ENCODE measurements at places on chromosomes 5 and 9.

DNA sequence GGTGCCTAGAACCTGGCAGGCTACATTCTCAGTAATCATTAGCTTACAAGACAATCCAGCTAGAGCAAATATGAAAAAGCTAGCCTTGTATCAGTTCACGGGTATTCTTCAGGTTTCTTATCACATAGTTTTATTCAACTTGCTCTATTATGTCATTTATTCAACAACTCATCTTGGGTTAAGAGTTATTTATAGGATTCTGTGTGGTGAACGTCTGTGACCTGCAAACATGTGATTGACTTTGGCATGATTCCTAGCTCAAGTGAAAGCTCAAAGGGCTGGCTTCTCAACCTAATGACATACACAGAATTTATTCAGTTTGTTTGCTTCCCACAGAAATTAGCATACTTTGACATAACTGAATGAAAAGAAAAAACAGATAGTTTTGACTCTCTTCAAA lies 173.1 kb downstream of the PLPPR1 start:
- DNase-seq, result no peak

DNA sequence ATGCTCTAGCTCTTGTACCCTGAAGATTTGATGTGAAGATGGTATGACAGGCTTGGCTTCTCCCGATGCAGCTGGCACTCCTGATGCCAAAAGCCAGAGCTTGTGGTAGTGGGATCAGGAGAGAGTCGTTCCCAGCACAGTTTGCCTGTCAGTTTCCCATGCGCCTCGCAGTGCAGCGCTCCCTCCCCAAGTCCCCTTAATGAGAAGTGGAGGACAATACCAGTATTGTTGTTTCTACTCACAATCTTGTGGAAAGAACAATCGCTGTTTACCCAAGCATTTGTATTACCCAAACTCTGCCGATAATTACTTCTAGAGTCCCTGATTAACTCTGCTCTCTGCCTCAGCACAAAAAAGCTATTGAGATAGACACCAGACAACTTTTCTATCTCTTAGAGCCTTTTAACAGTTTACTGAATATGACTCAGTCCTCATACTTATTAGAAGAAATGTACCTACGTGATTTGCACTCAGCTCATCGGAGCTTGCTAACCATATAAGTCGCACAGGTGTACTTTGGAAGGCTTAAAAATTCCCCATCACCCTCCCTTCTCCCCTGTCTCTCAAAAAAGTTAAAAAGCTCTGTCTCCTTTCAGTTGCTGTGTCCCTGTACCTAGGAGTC lies 283.2 kb upstream of the TMEM161B start:
- DNase-seq, result no peak

- no peak for DNase-seq
Observed at GRCh38 chr5:168147106-168147505, 144.3 kb upstream of the WWC1 start.

GRCh38 chr9:112121633-112122032 lies 53.5 kb downstream of the SUSD1 start:
- no peak for DNase-seq

- no peak for DNase-seq
Observed at GRCh38 chr9:86541014-86541570, 186.9 kb upstream of the TUT7 start.

DNA sequence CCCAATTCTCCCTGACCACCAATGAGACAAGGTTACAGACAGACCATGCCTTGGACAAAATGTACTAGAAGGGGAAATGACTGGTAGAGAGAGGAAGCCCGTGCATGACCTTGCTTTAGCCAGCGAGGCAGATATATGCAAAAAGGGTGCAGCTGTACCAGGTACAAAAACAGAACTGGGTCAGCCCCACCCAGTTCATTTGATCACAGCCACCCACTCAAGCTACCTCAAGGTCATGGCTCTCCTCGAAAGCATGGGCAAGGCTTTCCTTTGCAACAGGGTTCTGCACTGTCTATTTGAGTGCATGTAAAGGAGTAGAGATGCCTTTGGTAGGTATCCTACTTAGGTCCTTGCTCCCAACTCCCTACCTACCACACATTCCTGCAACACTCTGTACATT lies 33.3 kb downstream of the TLE1 start:
- DNase-seq, result no peak

DNA sequence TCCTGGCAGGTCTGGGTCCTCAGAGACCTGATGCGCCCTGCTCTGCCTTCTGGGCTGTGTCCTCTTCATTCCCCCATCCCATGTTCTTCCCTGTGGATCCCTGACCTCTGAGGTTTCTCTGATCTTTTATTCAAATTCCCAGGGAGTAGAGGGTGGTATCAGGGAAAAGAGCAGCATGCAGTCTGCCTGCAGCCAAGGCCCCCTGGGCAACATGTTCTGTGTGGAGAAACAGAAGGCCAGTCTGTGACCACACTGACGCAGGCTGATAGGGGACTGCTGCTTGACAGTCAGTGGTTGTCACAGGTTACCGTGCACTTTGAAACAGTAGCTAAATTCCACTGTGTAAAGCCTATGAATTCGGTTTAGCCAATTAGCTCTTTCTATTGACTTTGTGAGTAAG lies 156.6 kb upstream of the IRX2 start:
- no peak for DNase-seq

DNA sequence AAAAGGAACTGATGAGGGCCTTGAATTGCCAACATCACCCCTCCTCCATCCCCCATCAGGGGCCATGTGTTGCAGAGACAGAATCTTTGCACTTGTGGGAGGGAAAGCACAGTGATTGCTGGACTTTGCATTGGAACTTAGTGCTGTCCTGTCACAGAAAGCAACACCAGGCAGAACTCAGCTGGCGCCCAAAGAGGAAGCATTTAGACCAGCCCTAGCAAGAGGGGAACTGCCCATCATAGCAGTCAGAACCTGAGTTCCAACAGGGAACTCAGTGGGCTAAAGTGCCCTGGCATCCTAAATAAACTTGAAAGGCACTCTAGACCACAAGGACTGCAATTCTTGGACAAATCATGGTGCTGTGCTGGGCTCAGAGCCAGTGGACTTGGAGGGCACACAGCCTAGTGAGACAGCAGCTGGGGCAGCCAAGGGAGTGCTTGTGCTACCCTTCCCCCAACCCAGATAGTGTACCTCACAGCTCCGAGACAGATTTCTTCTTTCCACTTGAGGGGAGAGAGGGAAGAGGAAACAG lies 128.1 kb downstream of the ACTL7B start:
- no peak for DNase-seq

- no peak for DNase-seq
Observed at GRCh38 chr9:74589576-74589975, 92.4 kb downstream of the RORB start.

DNA sequence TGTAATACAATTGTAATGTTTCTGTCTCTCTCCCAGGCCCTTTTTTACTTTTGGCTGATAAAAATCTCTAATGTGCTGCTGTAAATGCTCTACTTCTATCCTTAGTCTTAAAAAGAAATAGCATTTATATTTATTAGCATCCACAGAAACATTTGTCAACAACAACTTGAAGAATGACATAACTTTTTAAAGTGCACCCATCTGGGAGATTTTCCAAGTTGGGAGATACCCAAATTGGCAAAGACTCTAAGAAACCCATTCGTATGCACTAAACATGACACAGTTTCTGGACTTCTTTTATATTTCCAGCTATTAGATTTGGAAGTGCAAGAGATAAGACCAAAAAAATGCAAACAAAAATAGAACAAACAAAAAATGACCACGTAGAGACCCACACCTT lies 2287.4 kb upstream of the WWC1 start:
- no peak for DNase-seq

GRCh38 chr5:180289433-180289832 lies 2.5 kb downstream of the MAPK9 start:
- DNase-seq, result no peak

DNA sequence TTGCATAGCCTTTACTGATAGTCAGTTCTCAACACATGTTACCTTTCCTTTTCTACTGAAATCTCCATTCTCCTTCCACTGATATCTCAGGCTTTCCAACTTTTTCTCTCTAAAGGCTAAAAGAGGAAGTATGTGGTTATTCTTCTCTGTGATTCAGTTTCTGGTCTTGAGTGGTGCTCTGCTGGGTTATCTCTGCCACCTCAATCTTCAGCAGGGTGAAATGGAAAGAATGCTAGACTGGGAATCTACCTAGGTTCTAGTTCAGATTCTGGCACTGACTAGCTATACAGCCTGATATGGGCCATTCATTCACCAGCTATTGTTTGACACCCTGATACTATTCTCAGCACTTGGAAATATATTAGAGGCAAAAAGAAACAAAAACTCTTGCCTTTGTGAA lies 124.9 kb upstream of the GRIA1 start:
- DNase-seq, result no peak

DNA sequence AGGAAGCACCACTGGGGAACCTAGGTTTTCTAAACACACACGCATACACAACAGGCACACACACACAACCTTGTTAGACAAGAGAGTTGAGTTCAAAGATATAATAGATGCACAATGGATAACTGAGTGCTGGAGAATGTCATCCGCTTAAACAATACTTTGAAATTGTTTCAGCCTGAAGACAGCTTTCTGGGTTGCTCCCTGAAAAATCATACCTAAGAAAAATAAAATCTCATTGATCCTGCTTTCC lies 126.1 kb downstream of the TMEM161B start:
- no peak for DNase-seq

- no peak for DNase-seq
Observed at GRCh38 chr5:155750571-155750970, 576.4 kb upstream of the SGCD start.

- no peak for DNase-seq
Observed at GRCh38 chr5:57082441-57083067, 91.3 kb upstream of the GPBP1 start.

DNA sequence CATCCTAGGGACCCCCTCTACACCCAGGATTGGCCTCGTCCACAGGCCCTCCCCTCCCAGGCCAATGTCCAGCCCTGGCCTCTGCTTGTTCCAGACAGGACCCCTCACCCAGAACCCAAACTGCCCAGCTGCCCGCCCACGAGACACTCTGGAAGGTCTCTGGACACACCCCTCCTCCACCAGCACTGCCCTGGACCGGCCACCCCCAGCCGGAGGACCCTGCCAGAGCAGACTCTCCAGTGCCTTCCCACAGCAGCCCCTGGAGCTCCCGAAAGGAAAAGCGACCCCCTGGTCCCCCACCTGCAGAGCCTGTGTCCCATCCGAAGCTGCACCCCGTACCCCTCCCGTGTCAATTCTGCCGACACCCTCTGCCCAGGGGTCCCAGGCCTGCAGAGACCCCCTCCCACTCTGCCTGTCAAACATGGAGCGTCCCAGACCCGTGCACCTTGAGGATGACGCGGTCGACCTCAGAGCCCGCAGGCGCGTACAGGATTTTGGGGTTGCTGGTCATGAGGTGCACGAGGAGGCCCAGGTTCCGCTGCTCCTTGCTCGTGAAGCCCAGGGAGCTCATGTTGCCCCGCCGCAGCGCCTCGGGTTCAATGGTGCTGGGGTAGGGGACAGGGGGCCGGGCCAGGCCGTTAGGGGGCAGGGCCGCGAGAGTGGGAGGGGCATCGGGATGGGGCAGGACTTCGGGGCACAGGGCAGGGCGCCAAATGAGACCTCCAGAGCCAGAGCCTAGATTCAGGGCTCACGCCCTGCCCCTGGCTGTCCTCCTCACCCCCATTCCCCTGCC lies 8.0 kb downstream of the ABCA2 start:
- no peak for DNase-seq

GRCh38 chr5:72485430-72485974 lies 21.7 kb downstream of the ZNF366 start:
- no peak for DNase-seq

DNA sequence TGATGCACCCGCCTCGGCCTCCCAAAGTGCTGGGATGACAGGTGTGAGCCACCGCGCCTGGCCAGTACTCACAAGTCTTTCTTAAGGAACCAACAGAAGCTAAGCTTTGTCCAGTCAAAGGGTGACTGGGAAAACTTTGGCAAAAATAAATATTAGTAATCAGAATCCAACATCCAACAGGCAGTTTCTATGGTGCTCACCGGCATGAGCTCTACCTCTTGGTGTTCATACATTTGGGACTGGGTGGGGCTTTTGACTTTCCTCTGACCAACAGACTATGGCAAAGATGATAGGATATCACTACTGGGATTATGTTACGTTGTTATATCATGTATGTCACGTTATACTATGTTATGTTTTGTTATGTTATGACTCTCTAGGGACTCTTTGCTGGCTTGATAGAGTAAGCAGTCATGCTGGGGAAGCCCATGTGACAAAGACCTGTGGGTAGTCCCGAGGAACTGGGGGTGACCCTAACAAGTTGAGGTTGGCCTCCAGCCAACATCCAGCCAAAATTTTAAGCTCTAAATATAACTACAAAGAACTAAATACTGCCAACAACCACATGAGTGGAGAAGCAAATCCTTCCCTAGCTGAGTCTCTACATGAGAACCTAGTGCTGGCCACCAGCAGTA lies 6.0 kb downstream of the RASGEF1C start:
- DNase-seq, result no peak

DNA sequence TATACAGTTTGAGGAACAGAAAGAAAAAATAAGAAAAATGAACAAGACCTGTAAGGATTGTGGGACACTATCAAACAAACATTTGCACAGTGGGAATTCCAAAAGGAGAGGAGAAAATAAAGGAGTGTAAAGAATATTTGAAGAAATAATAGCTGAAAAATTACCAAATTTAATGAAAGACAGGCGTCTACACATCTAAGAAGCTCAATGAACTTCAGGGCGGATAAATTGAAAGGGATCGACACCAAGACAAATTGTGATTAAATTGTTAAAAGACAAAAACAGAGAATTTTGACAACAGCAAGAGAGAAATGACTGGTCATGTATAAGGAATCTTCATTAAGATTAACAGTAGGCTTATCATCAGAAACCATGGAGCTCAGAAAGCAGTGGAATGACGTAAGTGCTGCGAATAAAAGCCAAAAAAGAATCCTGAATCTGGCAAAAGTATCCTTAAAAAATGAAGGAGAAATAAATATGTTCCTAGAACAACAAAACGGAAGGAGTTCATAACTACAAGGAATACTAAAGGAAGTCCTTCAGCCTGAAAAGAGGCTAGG lies 3.5 kb upstream of the SLC38A9 start:
- no peak for DNase-seq

- peak; percentile 49 for DNase-seq
Observed at GRCh38 chr5:135632798-135633197, 54.0 kb upstream of the CXCL14 start.

GRCh38 chr5:136025900-136026299 lies 2.9 kb upstream of the TGFBI start:
- DNase-seq, result no peak

DNA sequence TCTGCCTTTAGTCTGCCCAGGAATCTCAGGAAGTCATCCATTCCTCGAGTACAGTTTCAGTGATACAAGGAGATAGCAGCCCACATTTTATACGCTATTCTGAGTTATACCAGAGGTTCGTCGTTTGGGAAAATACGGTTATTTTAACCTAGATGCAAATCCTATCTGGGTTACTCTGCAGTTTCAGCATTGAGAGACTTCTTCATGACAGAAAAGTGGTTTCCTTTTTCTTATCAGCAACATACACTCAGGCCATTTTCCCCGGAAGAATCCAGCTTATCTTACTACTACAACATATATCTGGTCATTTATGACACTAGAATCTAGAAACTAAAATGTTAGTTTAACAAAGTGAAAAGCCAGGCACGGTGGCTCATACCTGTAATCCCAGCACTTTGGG lies 83.4 kb upstream of the IQGAP2 start:
- no peak for DNase-seq

GRCh38 chr9:69824499-69825252 lies 4.1 kb downstream of the CFAP95 start:
- DNase-seq, result no peak

- no peak for DNase-seq
Observed at GRCh38 chr9:27365707-27366376, 68.9 kb upstream of the EQTN start.

All from NCI-H2227 treated with DMSO at 0.1 percent for 48 hours (cell line).